CD4-positive, alpha-beta T cell treated with Interleukin-6 for 4 hours (primary cell): ENCODE measurements at places on chromosomes 2 and 18.

- no peak for DNase-seq
Measured at GRCh38 chr2:180842461-180842860, 137.9 kb upstream of the UBE2E3 start.

- no peak for DNase-seq
Measured at GRCh38 chr2:117055499-117056375, 758.8 kb upstream of the DDX18 start.

DNA sequence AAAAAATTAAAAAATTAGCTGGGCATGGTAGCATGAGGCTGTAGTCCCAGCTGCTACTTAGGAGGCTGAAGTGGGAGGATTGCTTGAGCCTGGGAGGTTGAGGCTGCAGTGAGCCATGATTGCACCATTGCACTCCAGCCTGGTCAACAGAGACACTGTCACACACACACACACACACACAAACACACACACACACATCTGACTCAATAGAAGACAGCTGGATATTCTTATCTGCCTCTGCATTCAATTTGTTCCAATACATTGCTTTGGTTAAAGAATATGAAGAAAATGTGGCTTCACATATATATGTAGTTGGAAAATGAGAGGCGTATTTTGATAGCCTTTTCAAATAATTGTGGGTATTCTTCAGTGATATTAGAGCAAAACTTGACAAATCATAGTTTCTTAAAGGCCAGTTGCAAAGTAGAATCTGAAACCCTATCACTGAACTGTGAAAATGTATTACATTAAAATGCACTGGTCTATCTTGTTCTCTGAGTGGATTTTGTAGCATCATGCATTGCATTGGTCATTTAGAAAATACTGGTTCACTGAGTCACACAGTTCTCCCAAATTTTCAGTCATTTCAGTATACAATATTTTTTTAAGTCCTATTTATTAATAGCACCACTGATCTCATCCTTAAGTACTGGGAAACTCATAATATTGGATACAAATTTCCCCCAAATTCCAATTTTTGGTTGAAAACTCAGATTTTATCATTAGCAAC lies 140.9 kb downstream of the MCFD2 start:
- no peak for DNase-seq

GRCh38 chr2:72973566-72974435 lies 56.5 kb downstream of the EMX1 start:
- peak; percentile 40 for DNase-seq

DNA sequence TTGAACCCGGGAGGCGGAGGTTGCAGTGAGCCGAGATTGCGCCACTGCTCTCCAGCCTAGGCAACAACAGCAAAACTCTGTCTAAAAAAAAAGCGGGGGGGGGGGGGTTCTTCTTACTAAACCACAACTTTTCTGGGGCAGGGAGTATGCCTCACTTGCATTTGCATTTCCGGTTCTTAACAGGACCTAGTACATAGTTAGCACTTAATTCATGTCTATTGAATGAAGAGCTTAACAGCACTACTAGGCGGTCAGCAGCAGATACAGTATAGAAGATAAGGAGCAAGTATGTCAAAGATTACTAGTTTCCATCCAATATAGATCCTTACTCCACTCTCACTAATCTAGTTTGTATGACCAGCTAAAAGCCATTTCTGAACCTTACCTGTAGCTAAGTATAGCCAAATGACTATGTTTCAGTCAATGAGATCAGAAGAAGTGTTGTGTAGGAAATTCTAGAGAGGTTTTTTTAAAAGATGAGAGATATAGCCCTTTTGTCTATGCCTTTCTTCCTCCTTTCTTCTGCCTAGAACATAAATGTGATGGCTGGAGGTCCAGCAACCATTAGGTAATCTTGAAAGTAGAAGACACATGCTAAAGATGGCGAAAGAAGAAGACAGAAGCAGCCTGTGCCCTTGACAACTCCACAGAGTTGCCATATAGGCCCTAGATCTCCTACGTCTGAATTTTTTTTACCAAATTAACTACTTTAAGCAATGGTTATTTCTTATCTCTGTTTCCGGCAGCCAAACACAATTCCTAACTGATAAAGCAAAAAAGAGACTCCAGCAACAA lies 11.3 kb downstream of the HYCC2 start:
- DNase-seq: no peak

DNA sequence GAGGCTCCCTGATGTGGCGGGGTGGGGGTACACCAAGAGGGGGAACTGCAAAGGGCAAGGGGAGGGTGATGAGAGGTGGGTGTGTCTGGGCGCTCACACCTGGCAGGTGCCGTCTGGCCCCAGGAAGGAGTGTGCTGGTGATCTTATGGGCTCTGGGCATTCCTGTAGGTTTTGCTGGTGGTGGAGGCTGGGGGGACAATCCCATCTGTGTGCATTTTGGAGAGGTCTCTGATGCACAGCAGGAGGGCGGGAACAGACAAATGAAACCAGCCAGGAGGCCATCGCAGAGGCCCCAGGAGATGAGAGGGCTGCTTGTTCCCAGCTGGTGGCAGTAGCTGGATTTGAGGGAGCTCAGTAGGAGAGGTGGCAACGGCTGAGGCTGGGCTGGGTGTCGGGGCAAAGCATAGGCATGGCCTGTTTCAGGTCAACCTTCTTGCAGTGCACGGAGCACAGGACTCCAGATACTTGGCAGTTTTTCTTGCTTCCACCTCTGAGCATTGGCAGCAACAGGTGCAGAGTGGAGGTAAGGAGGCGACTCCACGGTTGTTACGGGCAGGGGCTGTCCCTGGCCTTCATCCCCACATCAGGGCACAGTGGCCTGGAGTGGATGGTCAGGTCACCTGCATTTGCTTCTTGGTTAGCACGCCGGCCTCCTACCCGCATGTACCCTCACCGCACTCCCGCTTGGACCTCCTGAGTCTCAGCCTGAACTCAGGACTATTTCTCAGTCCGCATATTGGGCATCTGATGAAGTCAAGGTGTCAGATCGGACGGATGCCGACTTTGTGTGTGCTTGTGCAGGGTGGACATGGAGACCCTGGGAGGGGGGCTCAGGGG lies 194.2 kb upstream of the HDAC4 start:
- no peak for DNase-seq

- DNase-seq: no peak
Measured at GRCh38 chr2:10165282-10165681, 42.7 kb downstream of the RRM2 start.
